ENCODE measurements at places on chromosomes 7 and 10.

- no peak for DNase-seq
These were observed 1.5 kb downstream of the PON1 start for GRCh38 chr7:95322854-95323253.

DNA sequence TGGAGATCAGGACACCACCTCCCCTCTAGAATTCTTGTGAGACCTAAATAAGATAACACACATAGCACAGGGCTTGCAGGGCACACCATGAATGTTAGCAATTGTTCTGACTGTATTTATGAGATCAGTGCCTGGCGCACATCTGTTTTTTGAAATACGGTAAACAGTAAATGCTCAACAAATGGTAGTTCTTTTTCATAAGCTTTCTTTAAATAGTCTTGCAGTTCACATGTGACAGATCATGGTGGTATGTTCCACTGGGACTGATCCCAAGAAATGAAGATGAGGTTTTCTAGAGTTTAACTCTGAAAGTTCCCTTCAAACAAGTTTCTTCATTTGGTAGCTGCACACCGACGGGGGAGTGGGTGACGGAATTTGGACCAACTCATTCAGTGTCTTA is 34.8 kb downstream of the CREB5 start:
- DNase-seq: no peak

- no peak for DNase-seq
These were observed 488.3 kb downstream of the TNS3 start for GRCh38 chr7:47093320-47094234.

- DNase-seq: no peak
These were observed 101.2 kb downstream of the DNMBP start for GRCh38 chr10:99908512-99908911.

GRCh38 chr10:63677001-63677400 is 155.8 kb downstream of the REEP3 start:
- no peak for DNase-seq

GRCh38 chr10:26832960-26833359 is 27.8 kb downstream of the ABI1 start:
- no peak for DNase-seq

DNA sequence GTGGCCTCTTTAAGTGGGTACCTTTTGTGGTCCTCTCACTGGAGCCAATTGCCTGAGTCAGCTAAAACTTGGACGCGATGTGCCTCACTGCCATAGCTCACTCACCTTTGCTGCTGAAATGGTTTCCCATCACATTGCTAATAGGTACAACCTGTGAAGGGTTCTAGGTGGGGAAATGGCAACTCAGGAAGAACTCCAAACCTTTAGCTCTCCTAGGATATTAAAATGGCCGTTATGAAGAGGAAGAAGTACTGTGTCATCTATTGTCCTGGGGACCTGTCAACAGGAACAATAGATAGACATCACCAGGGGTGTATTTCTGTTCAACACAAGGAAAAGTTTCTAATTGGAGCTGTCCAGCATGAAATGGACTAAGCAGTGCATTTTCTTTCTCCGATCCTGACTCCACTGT is 1.2 kb upstream of the ZNF655 start:
- DNase-seq: peak; percentile 38

DNA sequence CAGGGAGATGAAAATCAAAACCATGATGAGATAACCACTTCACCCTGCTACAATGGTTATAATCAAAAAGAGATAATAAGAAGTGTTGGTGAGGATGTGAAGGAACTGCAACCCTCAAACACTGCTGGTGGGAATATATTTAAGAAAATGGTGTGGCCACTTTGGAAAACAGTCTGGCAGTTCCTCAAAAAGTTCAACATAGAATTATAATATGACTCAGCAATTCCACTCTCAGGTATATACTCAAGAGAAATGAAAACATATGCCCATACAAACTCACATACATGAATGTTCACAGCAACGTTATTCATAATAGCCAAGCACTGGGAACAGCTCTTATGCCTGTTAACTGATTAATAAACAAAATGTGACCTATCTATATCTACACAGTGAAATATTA is 104.8 kb downstream of the SLC25A13 start:
- no peak for DNase-seq

DNA sequence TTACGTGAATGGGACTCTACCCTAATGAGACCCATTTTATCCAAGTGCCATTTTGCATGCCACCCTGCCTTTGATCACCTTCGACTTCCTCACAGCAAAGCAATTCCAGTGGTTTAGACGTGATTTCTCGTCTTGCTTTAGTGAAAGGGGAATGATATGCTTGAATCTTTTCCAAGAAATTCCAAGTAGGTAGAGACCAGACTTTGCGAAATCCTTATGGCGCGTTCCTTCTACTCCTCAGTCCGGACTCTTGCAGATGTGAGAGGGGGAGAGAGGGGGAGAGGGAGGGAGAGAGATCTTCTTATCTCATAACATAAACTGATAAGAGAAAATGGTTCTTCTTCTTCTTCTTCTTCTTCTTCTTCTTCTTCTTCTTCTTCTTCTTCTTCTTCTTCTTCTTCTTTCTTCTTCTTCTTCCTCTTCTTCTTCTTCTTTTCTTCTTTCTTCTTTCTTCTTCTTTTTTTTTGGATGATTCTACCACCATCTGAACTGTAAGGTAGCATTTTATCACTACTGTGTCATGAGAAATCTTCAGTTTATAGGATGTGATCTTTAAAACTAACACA is 883 bp downstream of the SPAG6 start:
- DNase-seq: no peak

DNA sequence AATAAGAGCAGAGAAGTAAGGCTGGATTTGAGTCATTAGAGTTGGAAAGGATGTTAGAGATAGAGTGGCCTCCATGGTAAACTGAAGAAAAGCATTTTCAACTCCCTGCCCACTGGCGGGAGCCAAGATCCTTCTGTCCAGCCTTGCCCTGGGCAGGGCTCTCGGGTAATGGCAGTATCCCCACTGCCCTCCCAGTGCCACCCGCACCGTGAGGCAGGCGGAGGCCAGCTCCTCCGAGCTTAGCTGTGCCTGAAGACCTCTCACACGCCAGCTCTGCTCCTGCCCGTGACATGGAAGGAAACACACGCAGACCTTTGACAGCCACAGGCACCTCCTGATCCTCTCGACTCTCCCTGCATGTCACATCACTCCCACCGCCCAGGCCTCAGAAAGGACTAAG is 22.3 kb downstream of the BCCIP start:
- DNase-seq: no peak

- DNase-seq: no peak
These were observed 123.8 kb upstream of the PDSS1 start for GRCh38 chr10:26573674-26574073.

DNA sequence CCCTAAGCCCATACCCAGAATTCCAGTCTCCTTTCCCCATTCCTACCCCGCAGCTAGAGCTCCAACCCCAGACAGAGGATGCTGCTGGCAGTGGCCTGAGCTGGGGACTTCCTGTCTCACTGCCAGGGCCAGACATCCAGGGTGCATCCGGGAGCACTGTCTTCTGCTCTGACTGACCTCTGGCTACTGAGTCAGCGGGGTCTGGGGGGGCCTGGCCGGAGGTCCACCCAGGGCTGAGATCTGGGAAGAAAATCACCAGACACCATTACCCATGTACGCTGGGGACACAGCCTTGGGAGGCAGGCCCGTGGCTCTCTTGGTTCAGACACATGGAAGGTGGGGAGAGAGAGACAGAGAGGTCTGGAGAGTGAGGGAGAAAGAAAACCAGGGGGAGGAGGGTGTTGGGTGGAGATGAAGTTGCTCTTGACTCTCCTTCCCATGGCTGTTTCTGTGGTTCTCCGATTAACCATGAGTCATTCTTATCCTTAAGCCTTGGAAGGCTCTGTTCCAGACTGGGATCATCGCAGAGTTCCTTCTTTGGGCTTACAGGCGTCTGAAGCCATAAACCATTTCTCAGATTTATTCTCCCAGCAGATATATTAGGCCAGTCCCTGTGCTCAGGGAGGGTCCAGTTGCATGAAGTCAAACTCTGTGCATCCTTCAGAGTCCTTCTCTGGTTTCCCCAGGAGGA is 23.6 kb downstream of the TSPAN15 start:
- no peak for DNase-seq

- DNase-seq: no peak
These were observed 64.7 kb downstream of the DIP2C start for GRCh38 chr10:624605-625332.

- DNase-seq: peak; percentile 56
These were observed 215.9 kb downstream of the RAB11FIP2 start for GRCh38 chr10:117830787-117831212.

GRCh38 chr10:11113156-11113555 is 95.5 kb downstream of the CELF2 start:
- no peak for DNase-seq

- no peak for DNase-seq
These were observed 13.7 kb upstream of the SAMD8 start for GRCh38 chr10:75097666-75098285.

DNA sequence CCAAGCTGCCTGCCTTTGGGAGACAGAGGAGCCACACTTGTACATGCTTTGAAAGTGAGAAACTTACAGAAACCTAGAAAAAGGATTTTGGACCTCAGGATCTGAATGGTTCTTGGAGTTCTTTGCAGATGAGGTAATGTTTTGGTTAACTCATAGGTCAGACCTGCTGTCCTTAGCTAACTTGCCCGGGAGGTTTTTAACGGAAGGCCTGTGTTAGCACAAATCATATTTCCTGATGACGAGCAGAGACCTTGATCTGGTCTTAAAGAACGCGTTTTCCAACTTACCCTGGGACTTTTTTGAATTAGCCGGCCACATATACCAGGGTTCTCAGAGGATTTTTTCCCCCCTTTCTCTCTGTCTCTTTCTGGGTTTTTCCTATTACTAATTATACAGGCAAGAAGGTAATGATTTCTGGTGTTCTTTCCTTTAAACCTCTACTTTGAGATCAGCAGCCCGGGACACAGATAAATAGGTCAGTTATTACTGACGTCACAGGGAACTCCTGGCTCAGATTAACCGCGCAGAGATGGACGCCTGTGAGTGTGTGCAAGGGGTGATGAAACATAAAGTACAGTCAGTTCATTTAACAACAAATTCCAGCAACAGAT is 101.7 kb upstream of the KLF6 start:
- no peak for DNase-seq

- DNase-seq: peak; percentile 30
These were observed 47.1 kb downstream of the COL17A1 start for GRCh38 chr10:104038537-104038936.

DNA sequence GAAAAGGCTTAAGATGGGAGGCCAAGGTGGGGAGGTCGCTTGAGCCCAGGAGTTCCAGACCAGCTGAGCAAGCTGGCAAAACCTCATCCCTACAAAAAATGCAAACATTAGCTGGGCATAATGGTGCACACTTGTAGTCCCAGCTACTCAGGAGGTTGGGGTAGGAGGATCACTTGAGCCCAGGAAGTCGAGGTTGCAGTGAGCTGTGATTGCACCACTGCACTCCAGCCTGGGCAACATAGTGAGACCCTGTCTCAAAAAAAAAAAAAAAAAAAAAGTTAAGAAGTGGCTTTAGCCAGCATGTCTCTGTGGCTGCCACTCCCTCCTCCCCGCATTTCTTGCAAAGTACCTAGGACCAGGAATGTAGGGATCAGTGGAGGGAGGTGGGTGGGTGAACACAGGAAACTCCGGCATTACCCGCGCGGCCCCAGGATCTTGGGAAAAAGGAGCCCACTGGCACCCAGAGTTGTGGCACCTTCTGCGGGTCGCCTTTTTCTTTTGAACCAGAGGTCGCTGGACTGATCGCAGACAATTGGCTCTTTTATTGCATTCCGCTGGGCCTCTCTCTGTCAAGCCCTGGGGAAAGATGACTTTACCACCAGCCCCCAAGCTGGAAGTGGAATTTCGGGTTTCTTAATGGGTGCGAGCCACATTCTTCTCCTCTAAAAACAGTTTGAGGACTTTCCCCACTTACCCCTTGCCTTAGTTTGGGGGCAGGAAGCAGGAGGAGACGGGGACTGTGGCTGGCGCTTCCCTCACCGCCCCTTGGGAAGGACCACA is 3.5 kb downstream of the VGF start:
- no peak for DNase-seq

DNA sequence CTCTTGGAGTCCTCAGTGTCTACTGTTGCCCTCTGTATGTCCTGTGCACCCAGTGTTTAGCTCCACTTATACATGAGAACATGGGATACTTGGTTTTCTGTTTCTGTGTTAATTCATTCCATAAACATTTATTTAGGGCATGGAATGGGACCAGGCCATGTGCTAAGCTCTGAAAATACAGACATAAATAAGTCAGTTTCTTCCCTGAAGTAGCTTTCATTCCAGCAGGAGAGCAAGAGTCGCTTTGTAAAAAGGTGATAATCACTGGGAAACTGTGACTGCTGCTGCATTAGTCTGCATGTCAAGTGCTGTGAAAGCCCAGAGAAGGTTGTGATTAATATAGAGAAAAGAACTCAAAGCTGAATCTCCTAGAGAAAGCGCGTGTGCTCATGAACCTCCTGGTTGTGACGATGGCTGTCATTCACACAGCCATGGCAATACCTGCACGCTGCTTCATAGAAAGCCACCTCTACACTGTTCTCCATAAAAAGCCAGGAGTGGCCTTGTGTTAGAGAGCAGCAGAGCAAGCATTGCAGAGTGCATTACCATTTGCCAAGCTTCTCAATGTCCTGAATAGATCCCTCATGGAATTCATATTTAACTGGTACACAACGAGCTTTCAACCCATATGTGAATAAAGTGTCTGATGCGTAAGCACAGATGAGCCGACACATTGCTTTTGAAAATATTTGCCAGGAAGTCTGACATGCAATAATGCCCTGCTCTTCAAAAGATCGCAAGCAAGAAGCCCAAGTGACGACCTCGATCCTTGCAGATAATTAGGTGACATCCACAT is 30.6 kb upstream of the PITRM1 start:
- no peak for DNase-seq

- no peak for DNase-seq
These were observed 115.0 kb downstream of the PTPRN2 start for GRCh38 chr7:158472596-158472995.

DNA sequence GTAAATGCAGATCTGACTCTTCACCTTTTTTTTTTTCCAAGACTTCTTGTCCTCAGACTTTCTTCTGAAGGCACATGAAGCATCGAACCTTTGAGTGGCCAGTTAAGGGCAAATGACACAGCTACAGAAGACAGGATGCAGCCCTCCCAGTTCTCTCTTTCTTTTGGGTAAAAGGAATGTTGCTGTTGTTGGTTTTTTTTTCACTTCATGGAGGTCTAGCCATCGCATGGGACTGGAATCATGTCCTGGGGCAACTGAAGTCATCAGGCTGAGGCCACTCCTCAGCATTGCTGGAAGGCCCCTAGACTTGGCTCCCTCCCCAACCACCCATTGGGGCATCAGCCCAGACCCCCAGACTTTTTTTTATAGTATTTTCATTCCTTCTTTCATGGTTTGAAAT is 896.5 kb downstream of the SORCS1 start:
- no peak for DNase-seq

DNA sequence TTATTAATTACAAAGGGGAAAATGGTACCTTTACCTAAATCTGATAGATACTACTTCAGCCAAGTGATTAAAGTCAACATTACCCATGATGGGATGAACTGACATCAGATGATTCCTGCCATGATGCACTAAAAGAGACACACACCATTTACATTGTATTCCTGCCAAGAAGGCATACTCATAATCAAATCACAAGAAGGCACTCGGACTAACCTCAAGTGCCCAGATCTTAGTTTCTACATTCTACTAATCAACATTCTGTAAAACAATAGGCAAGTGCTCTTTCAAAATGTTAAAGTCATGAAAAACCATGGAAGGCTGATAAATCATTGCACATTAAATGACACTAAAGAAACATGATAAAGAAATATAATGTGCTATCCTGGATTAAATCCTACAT is 44.4 kb downstream of the SLC35G1 start:
- DNase-seq: no peak

GRCh38 chr7:9608560-9608959 is 1175.2 kb downstream of the NXPH1 start:
- no peak for DNase-seq

GRCh38 chr10:51201947-51202346 is 127.7 kb downstream of the PRKG1 start:
- DNase-seq: no peak
